ENCODE measurements at places on chromosomes 4 and X.

DNA sequence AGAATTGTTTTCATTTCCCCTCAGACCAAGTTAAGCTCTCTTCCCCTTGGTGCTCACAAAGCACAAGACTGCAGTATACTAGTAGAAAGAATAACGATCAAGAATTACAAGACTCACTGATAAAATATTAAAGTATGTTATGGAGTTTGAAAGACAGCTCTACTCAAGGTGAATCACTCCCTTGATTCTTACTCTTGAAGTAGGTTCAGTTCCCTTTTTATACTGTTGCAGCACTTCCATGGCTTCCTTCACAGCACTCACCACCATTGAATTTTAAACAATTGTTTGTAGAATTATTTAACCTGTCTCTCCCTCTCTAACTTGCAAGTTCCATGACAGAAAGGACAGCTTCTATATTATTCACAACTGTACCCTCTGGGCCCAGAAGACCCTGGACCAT is 42.2 kb downstream of the CASK start:
- no peak for DNase-seq

GRCh38 chrX:82218361-82218760 is 1016.5 kb downstream of the SH3BGRL start:
- DNase-seq, result no peak

DNA sequence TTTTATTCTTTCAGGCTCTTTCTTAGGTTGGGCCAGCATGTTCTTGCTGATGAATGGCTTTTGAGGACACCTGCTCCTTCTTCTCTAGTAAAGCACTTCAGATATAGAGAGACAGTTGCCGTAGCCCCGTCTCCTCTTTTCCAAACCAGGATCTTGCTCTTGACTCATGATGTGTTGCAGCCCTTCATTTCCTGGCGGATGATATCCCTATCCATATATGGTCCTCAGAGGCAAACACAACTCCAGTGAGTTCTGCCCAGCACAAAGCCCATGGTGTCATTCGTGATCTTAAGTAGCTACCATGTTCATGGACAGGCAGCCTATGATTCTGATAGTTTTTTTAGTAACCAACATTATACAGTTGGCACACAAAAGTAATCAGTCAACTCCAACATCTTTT is 59.8 kb upstream of the ACSL1 start:
- DNase-seq, result no peak

DNA sequence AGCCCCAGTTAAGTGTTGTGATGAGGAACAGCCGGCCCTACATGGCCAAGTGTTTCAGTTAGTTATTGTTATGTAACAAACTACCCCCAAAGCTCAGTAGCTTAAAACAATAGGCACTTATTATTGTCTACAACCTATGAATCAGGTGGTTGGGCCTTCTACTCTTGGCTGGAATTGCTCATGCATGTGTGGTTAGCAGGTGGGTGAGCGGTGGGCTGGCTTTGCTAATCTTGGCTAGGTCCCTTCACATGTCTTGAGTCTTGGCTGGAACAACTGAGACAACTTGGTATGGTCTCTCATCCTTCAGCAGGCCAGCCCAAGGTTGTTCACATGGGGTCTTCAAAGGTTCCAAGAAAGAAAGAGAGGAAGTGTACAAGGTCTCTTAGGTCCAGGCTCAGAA is 54.5 kb upstream of the CHRNA9 start:
- DNase-seq, result no peak

- DNase-seq, result no peak
Observed at GRCh38 chr4:12270546-12270945, 841.9 kb upstream of the HS3ST1 start.

DNA sequence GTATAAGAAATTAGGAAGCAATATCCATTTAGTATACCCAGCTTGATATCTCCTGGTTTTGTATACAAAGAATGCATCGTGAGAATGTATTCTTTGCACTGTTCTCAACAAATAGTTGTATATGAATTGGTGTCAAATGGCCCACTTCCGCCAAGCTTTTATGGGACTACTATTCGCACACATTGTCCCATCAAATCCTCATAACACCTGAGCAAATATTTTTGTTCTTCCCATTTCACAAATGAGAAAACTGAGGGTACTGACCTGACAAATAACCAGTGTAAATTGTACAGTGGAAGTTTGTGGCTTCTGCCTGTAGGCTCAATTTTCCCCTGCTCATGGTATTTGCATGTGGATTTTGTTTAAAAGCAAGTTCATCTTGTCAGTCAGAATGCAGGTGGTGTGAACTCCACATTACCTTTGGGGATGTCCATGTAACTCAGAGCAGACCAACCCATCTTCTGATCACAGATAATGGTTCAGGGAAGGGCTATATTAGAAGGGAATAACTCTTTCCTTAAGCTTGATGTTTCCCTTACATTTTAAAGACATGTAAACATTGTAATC is 51.5 kb upstream of the FAM241A start:
- DNase-seq, result no peak

- no peak for DNase-seq
Observed at GRCh38 chr4:64713256-64713840, 304.1 kb upstream of the TECRL start.

DNA sequence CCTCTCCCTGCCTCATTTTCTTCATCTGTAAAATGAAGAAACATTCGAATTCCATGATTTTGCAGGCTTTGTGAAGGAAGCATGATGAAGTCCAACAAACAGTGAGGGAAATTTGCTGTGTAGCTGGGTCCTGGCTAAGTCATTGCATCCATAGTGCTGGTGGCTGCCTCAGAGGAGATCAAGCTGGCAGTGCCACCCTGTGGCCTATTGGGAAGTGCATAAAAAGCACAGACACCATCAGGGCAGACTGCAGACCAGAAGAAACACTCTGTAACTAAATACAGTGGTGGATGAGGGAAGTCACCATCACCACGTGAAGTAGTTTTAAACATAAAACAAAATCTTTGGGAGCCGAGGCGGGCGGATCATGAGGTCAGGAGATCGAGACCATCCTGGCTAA is 40.7 kb upstream of the DDX3X start:
- DNase-seq, result no peak

DNA sequence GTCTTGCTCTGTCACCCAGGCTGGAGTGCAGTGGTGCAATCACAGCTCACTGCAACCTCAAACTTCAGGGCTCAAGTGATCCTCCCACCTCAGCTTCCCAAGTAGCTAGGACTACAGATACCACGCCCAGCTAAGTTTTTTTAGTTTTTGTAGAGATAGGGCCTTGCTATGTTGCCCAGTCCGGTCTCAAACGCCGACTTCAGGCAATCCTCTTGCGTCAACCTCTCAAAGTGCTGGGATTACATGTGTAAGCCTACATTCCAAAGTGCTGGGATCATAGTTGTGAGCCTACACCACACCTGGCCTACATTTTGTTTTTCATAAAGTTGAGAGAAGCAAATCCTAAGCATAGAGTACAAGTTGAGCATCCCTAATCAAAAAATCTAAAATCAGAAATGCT is 42.2 kb downstream of the SMARCA5 start:
- no peak for DNase-seq

DNA sequence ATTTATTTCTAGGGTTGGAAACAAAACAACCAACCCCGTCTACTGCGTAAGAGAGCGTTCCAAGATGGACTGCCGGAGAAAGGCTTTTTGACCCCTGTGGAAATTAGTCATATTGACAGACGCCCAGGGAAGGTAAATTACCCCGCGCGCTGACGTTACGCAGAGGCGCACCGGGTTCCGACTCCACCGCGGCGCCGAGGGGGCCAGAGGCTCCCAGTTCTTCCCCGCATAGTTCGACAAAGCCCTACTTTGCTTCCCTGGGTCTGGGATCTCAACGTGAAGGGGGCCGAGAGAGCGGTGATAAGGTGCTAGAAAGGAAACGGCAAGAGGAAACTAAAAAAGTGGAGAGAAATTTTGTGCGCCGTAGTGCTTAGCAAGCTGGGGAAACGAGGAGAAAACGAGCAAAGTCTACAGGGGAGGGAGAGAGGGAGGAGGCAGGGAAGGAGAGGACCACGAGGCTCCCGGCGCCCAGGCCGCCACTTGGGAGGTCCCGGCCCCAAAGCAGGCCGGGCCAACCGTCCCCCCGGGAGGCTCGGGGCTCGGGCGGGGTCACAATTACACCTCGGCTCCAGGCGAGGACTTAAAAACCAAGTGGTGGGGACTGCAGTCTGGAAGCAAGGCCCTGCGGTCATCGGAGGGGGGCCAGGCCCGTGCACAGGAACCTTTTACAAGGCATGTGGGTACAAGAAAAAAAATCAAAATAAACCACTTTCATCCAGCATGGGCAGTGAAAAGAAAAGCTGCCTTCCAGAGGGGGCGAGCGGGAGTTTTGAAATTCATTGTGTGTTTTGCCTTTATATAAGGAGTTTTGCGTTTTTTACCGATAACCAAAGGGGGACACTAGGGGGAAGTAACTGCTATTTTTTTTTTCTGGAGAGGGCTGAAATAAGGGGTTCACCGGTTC is 13.2 kb downstream of the HAND2 start:
- no peak for DNase-seq

DNA sequence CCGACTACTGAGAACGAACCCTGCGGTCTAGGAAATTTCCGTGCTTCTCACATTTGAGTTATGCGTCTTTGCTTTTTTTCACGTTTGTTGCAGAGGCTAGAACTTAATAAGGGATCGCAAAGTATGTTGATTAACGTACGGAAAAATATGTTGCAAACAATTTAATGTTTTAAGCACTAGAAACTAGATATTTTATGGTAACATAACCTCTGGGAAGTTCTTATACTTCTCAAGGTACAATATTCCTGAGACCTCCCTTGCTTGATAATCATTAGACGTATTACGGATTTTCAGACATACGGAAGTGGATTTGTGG is 639 bp upstream of the PRDM5 start:
- no peak for DNase-seq

- DNase-seq, result no peak
Observed at GRCh38 chr4:174275101-174275500, 8.4 kb downstream of the FBXO8 start.

GRCh38 chr4:169707958-169708643 is 49.6 kb downstream of the HPF1 start:
- DNase-seq, result no peak
